ENCODE measurements at places on chromosomes 3 and 15. TPM values are rescaled to one million over a fixed set of nuclear protein-coding genes. Genes with fewer than 3 reads are reported as not detected.

DNA sequence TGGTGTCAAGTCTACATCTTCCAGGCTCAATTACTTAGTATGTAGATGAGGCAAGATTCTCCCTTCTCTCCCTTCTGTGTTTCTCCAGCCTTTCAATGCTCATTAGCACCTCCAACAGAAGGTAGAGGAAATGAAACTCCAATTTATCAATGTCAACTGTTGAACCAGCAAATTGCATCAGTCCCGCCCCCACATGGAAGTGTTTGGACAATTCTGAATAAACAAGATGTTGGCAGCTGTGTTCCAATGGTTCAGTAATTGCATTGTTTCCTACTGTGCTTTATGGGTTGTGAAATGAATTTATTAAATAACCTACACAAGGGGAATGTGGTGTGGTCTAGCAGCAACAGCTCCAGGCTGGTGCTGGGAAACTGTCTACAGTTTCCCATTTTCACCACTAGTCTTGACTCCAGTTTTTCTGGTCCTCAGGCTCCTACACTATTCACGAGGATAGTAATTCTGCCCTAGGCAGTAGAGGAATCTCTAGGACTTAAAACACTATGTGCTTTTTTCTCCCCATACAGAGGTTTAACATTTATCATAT, 91.9 kb downstream of the MB21D2 start:
- no peak for DNase-seq

DNA sequence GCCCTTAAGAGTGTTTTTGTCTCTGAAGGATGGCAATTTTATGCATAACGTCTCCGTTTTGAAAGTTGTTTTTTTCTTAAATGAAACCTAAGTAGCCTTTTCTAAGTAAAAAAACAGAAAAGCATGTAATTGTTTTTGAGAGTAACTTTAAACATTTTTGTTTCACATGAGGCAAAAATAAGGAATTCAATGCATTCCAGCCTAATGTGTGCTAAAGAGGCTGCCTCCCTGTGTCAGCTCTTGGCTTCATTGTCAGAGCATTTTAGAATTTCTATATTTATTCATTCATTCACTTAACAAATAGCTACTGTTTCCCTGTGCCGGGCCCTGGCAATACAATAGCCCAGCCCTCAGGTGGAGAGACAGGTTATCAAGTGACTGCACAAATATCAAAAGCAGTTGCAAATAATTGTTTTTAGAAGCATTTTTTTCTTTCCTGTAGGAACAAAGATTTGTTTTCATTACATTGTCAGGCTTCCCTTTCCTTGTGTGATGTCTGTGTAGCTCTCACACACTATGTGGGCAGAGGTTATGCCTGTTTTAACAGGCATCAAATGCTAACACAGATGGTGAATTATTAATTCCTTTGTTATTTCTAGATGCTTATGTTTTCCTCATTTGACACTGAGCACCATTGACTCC, 81.9 kb downstream of the CCK start:
- DNase-seq, result no peak

- DNase-seq, result no peak
Measured at GRCh38 chr3:170470063-170471016, 51.7 kb downstream of the CLDN11 start.

GRCh38 chr3:184636741-184637316, 75.0 kb downstream of the MAGEF1 start:
- DNase-seq, result no peak

- DNase-seq, result no peak
Measured at GRCh38 chr3:191509078-191509477, 48.1 kb downstream of the PYDC2 start.

The SLC49A4 gene
- 10.0 TPM for total RNA-seq

The TBCCD1 gene
- total RNA-seq, result 7.4 TPM

- no peak for DNase-seq
Measured at GRCh38 chr3:33636125-33636850, 81.8 kb downstream of the CLASP2 start.

DNA sequence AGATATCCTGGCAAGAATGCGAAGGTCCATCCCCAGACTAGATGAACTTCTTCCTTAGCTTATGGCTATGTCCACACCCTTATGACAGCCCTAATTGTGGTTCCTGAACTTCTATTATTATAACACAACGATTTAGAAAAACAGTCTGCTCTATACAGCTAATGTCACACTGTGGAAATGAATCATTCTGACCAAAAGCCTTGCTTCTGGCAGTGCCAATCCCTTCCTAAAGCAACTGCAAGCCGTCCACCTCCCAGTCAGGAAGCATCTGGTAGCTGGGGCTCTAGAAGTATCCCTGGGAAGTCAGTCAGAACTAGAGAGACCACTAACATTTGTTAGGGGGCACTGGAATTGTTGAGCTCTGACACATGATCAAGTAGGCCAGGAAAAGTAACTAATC, 45.0 kb downstream of the MYO5A start:
- DNase-seq, result no peak

The TP63 gene
- total RNA-seq, result not detected

The HDAC11 gene
- total RNA-seq, result 6.6 TPM

GRCh38 chr3:14397531-14397930, 4.9 kb upstream of the SLC6A6 start:
- DNase-seq, result no peak

DNA sequence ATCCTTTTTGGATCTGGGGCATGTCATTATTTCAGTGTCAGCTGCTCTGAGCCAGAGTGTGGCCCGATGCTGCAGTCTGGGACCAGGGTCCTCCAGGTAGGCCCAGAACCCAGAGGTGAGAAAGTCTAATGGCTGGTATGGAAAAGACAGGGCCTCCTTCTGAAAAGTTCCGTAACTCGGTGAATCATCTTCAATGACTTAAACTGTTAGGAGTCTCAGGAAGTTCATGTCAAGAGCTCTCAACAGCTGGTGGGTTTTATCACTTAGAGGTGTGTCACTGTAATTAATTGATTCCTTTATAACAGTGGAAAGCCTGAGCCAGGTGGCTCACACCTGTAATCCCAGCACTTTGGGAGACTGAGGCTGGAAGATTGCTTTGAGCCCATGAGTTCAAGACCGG, 28.5 kb upstream of the PDE8A start:
- no peak for DNase-seq

- DNase-seq, result no peak
Measured at GRCh38 chr15:38535491-38536200, 29.0 kb downstream of the RASGRP1 start.

GRCh38 chr15:93144463-93145236, 55.6 kb upstream of the RGMA start:
- no peak for DNase-seq
